ENCODE measurements at places on chromosomes 13 and 19.
A peak's percentile ranks its signal among the peaks of the same experiment; 100 is the strongest.

- no peak for DNase-seq
Measured at GRCh38 chr13:83386609-83387008, 495.7 kb downstream of the SLITRK1 start.

DNA sequence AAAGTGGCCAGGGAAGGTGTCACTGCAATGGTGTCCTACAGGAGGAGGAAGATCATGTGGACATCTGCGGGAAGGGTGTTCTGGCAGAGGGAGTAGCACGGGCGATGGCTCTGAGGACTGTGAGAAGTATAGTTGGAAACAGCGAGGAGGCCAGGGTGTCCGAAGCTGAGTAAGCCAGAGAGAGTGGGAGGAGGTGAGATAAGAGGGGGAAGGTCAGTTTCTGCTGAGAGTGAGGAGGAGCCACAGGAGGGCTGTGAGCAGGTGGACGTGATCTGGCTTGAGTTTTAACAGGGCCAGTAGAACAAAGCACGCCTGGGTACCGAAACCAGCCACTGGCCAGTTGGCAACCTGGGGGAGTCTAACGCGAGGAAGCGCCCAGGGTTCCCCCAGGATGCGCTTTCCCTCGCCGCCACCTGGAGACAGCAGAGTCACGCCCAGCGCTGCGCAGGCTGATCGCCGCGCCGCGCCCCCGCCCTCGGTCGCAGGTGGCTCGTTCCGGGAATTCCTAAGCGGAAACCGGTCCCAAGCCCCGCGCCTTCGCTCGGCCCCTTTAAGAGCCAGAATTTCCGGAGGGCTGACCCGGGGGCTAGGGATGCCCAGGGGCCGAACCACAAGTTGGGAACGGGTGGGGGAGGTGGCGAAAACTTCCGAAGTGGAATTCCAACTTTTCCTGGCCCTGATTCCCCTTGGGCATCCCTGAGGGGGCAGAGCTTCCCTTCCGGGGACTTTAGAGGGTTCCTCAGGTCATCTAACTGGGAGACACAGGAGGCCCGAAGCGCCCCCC, 1.1 kb upstream of the LSR start:
- DNase-seq, result peak; percentile 63

DNA sequence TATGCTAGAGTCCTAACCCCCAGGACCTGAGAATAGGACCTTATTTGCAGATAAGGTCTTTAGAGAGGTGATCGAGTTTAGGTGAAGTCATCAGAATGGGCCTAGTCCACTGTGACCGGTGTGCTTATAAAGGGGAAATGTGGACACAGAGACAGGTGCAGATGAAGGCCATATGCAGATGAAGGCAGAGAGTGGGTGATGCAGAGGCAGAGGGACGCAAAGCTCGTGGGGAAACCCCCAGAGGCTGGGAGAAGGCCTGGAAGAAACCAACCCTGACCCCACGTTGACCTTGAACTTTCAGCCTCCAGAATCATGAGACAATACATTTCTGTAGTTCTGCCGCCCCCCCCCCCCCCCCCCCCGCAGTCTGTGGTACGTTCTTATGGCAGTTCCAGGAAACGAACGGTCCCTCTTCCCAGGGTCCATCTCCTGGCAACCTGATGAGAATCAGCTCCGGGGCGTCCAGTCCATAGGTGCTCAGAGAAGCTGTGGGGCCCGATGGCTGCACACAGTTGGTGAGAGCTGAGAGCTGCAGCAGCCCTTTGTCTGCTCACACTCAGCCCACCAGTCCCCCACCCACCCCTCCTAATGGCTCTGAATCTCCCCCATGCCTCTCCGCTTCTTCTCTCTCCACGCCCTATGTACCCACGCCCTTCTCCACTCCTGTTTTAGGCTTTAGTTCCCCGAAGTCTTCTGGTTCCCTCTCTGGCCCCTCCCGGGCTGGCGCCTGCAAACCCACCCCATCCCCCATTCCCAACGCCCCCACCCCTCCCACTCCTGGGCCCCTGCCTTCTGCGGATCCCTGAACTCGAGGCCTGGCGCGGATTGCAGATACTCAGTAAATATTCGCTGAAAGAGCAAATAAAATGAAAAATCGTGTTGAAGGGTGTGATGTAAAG, 218.3 kb upstream of the MAB21L1 start:
- no peak for DNase-seq

- no peak for DNase-seq
Measured at GRCh38 chr19:40266912-40267600, 18.1 kb downstream of the AKT2 start.

DNA sequence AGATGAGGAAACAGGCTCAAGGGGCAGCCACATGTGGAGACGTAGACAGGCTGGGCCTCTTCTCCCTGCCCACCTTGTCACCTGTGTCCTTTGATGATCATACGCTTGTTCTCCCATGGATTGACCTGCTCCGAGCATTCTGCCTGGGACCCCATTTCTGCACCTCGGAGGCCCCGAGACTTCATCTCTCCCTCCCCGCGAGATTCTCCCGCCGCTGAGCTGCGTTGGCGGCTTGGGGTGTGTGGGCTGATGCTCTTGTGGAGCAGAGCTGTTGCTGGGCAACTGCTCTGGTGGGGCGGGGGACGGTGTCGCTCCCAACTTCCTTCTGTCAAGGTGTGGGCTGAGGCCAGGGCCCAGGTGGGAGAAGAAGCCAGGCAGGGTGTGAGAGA, 22.1 kb downstream of the MAST3 start:
- peak; percentile 32 for DNase-seq

- DNase-seq, result peak; percentile 39
Measured at GRCh38 chr19:30649934-30650614, 277.9 kb downstream of the ZNF536 start.

- DNase-seq, result no peak
Measured at GRCh38 chr13:32734511-32734910, 148.3 kb downstream of the PDS5B start.

DNA sequence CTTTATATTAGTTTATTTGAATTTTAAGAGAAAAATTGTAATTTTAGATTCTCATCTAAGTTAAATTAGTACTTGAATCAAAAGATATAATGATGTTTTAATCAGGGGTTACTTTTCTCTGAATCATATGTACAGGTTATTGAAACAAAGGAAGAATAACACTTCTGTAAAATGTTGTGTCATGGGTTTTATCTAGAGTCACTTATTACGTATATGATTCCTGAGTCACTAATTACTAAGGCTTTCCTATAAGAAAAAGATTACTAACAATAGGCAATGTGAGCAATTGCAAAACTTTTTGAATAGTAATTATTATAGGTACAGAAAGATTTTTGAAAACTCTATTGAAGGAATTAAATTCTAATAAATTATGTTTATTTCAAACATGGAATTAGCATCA, 99.2 kb upstream of the KLF5 start:
- DNase-seq, result no peak

DNA sequence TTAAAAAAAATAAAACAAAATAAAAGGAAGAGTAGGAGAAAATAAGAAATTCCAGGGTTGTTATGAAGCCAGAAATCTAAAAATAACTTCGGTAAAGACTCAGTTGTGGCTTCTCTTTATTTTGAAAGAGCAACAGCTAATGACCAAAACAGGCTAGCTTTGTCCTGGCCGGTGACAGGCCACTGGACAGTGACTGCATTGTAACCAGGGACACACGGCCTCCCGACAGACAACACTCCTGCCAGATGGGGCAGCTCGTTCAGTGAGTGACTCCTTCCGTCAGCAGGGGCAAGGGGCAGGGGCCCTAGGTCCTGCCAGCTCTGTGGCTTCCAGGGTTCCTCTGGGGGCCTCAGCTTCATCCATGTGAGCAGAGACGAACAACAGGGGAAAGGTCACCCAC, 173.4 kb downstream of the KATNAL1 start:
- no peak for DNase-seq

- no peak for DNase-seq
Measured at GRCh38 chr19:11453468-11454341, 18.3 kb downstream of the PRKCSH start.

DNA sequence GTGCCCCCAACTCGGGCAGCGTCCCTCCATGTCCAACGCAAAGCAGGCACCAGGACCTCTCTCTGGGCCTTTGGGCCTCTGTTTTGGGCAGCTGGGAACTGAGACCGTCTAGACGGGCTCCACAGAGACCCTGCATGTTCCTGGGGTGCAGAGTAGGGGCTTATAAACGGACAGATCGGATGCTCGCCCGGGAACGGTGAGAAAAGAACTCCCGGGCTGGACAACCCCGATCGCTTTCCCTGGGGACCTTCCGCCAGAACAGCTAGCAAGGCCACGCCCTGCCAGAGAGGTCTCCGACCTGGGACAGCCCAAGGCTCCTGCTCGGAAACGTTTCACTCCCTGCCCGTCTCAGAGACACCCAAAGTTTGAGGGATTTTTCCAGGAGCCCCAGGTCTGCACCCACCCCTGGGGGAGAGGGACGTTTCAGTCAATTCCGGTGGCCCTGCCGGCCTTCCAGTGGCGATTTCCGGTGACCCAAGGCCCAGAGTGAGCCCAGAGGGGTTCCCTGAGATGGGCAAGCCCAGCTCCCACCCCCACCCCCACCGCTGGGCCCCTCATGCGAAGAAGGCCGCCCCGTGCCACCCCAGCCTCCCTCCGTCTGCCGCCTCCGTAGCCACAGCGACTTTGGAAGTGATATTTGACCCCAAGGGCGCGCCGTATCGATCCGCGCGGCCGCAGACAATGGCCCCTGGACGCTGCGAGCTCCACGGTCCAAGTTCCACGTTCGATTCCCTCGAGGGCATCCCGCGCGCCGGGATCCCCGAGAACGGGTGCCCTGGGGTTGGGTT, 1.7 kb downstream of the NR2F6 start:
- no peak for DNase-seq

DNA sequence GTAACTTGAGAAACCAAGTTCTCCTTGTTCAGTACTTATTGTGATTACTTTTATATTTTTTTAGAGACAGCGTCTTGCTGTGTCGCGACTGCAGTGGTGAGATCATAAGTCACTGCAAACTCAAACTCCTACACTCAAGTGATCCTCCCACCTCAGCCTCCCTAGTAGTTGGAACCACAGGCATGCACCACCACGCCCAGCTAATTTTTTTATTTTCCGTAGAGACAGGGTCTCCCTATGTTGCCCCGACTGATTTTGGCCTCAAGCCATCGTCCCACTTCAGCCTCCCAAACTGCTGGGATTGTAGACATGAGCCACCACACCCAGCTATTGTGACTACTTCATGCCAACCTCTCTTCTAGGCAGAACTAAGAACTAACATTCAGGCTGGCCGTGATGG, 8.3 kb downstream of the C19orf53 start:
- no peak for DNase-seq

DNA sequence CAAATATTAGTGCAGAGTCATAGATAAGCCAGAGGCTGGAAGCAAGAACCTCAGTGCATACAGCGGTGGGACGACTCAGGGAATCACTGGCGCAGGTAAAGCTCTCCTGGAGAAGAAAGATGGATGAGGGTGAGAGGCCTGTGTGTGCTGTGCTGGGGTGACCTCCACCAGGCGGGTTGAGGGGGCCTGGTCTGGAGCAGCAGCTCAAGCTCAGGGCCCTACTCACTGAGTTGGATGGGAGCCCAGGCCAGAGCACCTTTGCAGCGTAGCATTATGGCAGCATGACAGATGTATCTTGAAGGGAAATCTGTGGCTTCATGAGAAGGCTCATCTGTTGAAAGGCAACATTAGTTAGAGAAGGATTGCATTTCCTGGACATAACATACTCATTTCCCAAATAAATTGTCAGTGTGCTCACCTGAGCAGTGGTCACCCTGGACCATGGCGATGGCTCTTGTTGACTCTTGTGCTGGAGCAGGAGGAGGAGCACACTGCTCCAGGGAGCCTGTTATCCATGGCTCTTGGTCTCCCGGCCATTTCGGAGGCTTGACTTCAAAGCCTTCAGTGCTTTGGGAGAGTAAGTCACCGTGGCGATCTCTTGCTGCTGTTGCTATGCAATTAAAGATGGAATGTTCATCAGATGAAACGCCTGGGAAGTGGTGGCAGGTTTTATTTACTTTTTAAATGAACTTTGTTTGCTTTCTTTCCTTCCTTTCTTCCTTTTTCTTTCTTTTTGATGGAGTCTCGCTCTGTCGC, 25.0 kb downstream of the HNRNPM start:
- DNase-seq, result no peak

- DNase-seq, result no peak
Measured at GRCh38 chr19:2982983-2983350, 5.6 kb downstream of the TLE6 start.

DNA sequence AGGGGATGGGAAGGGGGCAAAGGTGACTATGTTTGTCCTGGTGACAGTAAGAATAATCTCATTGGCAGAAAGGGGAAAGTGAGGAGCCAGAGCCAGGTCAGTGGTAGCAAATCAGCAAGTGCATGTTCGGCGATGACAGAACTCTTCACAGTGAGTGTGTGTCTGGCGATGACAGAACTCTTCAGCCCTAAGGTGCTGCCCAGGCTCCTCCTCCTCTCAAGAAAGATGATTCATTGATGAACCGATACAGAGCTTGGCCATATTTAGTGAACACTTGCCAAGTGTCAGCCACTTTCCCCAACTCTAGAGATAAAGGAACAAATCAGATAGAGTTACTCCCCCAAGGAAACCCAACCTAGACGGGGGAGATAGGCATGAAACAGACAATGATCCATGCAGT, 199.3 kb upstream of the UBL3 start:
- no peak for DNase-seq

DNA sequence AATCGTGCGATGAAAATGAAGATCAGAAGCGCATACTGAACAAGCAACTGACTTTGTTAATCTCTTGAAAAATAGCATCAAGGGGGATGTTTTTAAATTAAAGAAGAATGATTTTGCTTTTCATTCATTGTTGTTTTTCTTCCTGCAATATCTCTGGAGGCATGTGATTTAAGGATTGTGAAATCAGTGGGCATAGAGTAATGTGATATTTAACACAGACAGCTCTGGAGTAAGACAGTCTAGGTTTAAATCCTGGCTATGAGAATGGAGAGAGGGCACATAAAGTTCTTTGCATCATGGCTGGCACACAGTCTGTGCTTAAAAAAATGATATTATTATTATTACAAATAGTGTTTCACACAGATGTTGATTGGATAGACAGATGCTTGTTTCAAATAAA, 243.1 kb upstream of the NBEA start:
- DNase-seq, result no peak

GRCh38 chr19:18589380-18590272, 1.0 kb downstream of the REX1BD start:
- peak; percentile 71 for DNase-seq

- no peak for DNase-seq
Measured at GRCh38 chr19:51733742-51734522, 10.1 kb upstream of the HAS1 start.

DNA sequence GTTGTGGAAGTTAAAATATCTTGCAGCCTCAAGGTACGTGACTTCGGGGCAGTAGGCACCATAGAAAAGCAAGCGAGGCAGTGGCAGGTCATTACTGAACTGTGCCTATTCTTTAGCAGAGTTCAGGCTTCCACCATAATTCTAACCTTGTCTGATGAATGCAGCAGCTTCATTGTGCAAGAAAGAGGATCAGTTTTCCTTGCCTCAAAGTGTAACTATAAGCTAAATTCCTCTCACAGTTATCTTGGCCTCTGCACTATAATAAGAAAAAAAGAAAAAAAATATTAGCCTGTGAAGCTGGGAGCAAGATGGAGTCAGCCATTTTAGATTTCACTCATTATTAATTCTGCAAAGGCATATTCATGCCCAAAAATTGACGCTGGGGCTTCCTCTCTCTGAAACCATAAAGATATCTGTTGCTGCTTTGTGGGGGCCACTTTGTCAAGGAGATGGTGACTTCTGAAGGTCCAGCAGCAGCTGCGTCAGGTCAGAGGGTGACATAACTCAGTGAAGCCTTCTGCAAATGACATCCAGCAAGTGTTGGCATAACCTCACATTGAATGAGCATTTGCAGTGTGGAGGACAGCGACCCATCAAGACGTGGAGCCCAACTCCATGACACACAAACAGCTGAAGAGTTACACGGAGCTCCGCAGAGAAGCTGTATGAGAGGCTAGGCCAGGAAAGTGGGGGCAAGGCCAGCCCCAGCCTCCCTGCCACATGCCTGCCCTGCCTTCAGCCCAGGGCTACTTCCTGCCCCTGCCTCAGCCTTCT, 23.1 kb upstream of the SACS start:
- DNase-seq, result no peak
